ENCODE measurements at places on chromosomes 2 and 18.

GRCh38 chr2:14182227-14182946 lies 450.1 kb upstream of the LRATD1 start:
- DNase-seq: no peak

- no peak for DNase-seq
Measured at GRCh38 chr2:147634826-147635225, 210.0 kb upstream of the ACVR2A start.

DNA sequence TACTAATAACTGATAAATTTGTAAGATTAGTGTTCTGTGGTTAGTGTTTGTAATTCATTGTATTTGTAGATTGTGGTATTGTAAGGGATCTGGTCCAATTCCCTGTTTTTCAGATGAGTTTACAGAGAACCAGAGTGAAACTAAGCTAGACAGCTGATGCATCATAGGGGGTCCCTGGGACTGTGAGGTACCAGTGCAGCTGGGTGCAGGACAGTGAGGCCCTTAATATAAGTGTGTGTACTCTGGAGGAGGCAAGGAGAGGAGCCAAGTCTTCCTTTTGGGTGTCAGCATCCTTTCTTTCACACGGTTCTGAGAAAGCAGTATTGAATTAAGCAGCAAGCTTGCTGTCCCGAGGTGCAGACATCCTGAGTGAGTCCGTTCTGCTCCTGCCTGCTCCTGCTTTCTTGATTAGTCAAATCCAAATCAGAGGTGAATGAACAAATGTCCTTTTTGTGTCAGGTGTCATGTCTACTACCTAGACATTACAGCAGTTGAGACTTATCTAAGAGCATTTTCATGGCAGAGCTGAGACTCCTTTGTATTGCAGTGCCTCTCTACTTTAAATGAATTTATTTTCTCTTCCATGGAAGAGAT lies 194.9 kb downstream of the MCFD2 start:
- DNase-seq: no peak

GRCh38 chr18:44725300-44726058 lies 44.8 kb downstream of the SETBP1 start:
- peak; percentile 43 for DNase-seq

GRCh38 chr2:118813111-118813510 lies 34.3 kb downstream of the EN1 start:
- no peak for DNase-seq

GRCh38 chr2:61423714-61424113 lies 47.2 kb downstream of the USP34 start:
- no peak for DNase-seq

GRCh38 chr2:25419678-25420242 lies 78.0 kb upstream of the DNMT3A start:
- DNase-seq: no peak

DNA sequence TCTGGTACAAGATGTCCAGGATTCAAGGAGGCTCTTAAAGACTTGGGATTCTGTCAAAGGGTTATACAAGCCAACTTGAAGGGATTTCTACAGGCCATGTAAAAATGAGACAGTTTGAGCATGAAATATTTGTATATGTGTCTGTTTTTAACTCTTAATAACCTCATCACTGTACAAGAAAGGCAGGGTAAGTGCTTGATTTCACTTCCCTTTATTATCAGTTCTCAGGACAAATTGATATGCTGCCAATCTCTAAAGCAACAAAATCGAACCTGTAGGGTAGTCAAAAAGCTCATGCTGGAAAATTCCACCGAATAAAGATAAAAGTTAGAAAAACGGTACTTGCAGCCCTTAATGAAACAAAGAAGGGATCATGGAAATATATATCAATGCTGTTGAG lies 14.1 kb downstream of the COPS8 start:
- DNase-seq: no peak

- no peak for DNase-seq
Measured at GRCh38 chr18:48017635-48018034, 87.2 kb upstream of the SMAD2 start.

DNA sequence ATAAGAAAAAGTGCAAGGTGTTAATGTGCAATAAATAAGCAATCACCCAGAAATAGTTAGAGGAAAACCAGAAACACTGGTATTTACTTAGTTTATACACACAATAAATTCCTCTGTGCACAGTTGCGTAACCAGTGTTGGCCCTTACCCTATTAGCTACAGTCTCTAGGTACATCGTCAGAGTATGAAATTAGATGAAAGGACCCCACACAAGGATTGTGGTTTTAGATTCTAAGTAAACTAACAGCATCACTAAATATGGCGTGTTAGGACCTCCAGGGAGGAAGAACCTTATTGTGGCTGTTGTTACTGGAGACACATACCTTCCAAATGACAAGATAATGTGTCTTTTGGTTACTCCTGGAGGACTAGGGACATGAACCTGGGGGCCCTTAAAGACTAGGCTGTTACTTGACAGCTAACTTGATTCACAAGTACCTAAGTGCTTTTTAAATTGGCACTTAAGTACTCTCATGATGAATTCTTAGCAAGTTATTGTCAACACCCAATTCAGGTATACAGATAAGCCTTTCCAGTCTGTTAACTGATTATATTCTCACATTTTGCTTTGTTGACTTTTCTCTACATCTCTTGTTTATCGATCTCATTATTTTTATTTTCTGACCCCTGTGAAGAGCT lies 115.3 kb downstream of the FEZ2 start:
- no peak for DNase-seq

GRCh38 chr2:240140511-240140910 lies at the start of gene OTOS:
TSS of gene OTOS (minus strand) at chr2:240140658. CDS start at chr2:240140326, 332 bp downstream.
- DNase-seq: no peak

DNA sequence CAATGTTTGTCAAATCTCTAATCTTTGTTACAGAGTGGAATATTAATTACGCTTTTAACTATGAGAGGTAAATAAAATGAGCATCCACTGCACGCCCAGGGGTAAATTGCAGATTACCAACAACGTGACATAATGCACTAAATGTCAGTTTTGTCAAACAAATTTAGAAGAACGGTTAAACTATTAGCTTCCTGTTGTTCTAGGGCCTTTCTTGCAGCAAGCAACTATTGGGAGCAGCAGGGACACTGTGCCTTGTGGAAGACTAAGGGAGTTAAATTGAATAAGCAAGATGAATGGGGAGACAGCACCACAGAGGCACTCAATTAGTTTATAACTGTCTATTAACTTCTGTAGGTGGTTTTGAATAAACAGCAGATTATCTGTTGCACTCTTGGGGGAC lies 391.0 kb upstream of the RAB12 start:
- DNase-seq: no peak

- no peak for DNase-seq
Measured at GRCh38 chr2:99841749-99842148, 300.6 kb downstream of the AFF3 start.

GRCh38 chr2:96408616-96409015 lies 73.0 kb downstream of the NCAPH start:
- no peak for DNase-seq

GRCh38 chr2:48715956-48716355 lies 39.6 kb downstream of the LHCGR start:
- no peak for DNase-seq

- DNase-seq: no peak
Measured at GRCh38 chr2:78383576-78383975, 641.9 kb upstream of the REG3G start.

DNA sequence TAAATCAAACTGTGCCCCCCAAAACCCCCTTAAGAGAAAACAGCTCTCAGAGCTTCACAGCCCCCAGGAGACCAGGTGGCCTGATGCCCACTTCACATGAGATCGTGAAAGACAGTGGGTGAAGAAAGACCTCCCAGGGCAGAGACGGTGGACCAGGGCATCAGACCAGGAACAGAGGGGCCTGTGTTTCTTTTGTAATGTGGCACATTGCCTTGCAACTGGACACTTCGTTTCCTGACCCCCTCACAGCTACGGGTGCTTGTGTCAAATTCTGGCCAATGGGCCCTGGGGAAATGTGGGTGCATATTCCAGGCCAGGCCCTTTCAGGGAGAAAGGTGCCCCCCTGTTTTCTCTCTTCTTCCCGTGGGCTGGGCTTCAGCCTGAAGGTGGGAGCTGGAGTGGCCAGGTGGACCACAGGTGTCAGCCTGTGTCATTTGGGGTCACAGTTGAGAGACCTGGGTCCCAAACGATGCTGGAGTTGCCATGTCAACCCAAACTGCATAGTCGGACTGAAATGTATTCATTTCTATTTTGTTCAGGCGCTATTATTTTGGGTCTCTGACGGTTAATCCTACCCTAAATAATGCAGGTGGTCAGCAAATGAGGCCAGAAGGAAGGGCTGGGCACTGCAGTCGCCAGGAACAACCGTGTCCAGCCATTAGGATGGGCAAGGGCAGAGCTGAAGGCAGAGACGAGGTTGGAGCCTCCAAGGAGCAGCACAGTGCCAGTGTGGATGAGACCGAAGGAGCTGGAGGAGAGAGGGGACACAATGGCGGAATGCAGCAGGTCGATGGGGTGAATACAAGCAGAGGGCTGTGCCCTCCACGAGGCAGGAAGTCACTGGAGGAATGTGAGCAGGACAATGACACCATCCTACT lies 338.2 kb downstream of the EIPR1 start:
- DNase-seq: no peak

DNA sequence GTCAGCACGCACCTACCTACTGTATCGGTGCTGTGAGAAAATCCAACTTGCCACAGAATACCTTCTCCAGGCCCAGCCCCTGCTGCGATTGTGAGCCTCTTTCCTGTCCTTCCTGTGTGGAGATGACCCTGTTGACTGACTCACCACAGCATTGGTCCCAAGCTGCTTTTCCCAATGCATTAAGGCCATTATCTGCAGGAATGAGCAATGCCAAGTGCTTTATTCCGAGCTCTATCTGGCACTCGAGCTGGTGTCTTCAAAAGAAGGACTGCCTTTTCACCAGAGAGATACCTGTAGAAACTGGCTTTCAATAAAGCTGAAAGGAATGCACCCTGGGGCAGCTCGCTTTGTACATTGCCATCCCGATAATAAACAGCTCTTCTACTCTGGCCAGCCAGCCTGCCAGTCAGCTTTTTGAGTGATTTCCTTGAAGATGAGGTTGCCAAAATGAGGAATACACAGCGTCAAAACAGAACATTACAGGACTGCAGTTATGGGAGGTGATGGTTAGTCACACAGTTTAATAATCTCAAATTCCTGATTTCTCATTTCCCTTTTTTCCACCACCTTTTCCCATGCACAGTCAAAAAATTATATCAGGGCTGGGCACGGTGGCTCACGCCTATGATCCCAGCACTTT lies 8.3 kb upstream of the RNF103 start:
- no peak for DNase-seq

DNA sequence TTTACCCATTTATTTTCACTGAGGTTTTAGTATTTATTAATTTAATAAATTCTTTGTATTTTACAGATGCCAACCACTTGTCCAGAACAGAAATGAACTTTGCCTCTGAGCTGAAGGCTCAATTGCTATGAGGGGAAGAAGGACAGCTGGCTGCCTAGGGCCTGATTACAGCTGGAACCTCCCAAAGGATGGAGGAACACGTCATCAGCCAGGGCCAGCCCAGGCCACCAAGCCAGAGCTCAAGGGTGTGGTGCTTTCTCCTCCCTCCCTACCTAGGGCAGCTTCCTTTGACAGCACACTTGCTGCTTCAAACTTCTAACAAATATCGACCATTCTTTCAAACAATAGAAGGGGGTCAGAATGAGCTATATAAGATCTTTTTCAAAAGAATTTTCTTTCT lies 19.7 kb upstream of the RIOK3 start:
- DNase-seq: peak; percentile 49

DNA sequence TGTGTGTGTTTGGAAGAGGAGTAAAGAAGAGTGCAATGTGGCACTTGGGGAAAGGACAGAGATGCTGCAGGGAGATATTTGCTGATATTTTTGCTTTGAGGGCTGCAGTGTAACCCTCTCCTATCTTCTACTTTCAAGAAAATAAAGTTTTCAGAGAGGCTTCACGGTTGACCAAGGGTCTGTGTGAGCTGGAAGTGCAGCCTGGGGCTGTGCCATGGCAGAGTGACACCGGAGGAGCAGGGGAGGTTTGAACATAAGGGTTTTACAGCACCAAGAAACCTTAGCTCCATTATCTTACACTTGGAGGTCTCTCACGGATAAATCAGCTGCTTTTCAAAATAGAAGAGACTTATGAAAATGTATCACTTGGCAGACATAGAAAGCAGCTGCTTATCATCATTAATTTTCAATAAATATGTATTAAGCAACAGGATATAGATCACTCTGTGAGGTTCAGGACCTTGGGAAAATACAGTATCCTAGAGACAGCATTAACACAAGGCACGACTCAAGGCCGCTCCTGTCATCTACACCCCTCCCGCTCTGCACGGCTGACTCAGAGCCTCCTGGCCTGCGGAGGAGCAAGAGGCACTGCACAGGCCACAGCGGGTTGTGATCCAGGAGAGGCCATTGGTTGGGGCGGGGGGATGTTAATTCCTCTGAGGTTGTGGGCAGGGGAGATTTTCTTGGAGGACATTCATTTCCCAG lies 127.8 kb downstream of the COPS8 start:
- DNase-seq: peak; percentile 77

- DNase-seq: peak; percentile 90
Measured at GRCh38 chr2:190979906-190980629, 33.9 kb downstream of the STAT1 start.

DNA sequence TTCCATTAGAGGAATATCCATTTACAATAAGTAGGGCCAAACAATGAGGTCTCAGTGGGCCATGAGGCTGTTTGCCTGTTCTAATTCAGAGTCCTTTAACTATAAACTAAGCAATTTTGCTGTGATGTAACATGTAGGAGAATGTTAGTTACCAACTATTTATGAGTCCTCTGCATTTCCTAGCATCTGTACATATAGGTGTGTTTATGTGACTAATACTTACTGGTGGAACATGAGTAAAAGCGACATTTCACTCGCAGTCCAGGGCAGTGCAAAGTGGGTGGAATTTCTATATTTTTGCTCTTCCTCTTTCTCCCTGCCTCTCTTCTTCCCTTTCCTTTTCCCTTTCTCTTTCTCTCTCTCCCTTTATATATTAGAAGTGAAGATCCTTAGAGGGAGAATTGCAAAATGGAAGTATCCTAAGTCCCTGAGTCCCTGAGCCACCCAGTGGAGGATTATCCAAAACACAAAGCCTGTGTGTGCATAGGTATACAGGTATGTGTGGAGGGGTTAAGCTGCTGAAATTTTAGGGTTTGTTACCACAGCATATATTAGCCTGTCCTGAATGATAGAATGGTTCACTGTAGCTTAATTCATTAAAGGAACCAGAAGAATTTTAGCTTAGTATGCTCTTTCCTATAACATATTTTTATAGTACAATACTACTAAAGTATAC lies 487.0 kb upstream of the FANCL start:
- DNase-seq: no peak

DNA sequence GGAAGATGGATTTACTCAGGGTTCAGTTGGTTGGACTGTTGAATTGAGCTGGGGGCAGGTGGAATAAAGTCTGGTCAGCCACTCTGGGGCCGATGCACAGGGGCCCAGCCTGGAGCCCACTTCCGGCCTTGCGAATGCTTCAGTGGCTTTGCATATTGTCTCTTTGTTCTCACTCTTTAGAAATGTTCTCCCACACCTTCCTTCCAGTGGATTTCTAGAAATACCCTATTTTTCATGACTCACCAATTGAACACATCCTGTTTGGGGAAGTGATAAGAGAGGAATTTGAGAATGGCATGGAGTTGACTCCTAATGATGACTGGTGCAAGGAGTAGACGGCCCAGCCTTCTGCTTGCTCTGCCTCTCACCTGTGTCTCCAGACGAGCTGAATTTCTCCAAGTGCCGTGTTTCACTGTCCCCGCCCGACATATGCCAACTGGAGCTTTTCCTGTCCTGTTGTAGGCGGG lies 28.1 kb downstream of the ASAP2 start:
- DNase-seq: no peak
